ENCODE measurements at places on chromosomes 2 and 18.

- DNase-seq: no peak
These were observed 28.5 kb upstream of the EMILIN2 start for GRCh38 chr18:2818281-2818680.

- DNase-seq: no peak
These were observed 462.8 kb upstream of the MEX3C start for GRCh38 chr18:51660188-51660715.

GRCh38 chr2:240368781-240369331 lies 66.6 kb upstream of the GPC1 start:
- no peak for DNase-seq

DNA sequence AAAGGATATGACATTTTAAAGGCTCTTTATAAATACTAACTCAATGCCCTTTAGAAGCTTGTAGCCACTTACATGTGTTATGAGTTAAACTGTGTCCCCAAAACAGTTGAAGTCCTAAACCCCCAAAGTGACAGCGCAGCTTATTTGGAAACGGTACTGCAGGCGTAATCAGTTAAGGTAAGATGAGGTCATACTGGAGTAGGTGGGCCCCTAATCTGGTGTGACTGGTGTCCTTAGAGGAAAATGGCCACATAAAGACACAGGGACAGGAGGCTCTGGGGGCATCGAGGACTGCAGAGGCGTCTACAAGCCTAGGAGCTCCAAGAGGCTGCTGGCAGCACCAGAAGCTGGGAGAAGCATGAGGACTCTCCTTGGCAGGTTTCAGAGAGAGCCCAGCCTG lies 8.5 kb downstream of the TXNL4A start:
- DNase-seq: no peak

- no peak for DNase-seq
These were observed 219.9 kb downstream of the CDH20 start for GRCh38 chr18:61553045-61553659.

GRCh38 chr2:108260773-108261172 lies 21.0 kb downstream of the SULT1C3 start:
- DNase-seq: no peak

DNA sequence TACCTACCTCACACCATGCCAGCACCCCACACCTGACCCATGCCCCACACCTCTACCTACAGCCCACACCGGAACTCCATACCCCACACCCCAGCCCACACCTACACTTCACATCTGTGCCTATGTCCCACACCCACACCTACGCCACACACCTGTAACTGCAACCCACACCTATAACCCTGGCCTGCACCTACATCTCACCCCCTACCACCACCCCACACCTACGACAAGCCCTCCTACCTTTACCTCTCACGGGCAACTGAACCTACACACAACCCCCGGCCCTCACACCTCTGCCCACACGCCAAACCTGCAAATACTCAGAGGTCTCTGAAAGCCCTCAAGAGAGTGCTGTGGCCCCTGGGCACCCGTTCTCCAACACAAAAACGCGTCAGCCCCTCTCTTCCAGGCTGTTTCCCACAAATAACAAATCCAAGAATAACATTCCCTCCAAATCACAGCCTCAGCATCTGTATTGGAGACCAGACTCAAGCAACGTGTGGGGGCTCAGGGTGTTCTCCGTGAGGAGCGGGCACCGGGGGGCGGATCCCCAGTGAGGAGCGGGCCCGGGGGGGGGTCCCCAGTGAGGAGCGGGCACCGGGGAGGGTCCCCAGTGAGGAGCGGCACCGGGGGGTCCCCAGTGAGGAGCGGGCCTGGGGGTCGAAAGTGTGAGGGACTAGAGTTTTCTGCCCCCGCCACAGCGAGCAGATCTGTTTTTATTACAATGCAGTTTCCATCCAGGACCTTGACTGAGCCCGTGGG lies 33.4 kb downstream of the SLC66A2 start:
- DNase-seq: no peak

DNA sequence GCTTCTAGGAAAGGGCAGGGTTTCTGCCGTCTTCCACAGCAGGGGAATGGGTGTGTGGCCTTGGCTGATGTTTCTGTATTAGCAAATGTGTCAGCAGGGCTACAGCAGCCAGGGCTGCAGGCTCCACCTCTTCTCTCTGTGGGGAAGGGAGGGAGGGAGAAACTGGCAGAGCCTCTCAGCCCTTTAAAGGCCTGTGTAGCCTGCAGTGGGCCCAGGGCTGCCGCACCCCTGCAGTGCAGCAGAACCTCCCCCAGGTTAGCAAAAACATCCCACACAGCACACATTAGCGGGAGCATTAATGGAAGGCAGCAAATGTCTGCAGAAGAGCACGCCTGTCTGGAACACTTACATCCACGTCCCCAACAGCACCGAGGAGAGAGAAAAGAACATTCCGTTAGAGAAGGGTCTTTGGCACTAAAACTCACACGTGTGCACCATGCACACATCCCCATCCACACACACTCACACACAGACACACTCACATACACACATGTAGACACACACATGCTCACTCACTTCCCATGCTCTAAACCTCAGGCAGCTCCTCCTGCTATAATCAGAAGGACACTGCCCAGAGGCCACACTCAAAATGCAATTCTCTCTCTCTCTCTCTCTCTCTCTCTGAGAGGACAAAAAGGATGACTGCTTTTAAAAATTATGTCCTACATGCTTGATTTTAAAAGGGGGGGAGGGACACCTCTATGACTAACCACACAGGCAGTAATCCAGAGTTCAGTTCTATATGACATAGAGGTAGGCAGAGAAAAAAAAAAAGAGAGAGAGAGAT lies 24.1 kb downstream of the MRPL35 start:
- peak; percentile 84 for DNase-seq

GRCh38 chr2:28052691-28053090 lies 162.2 kb downstream of the BABAM2 start:
- DNase-seq: peak; percentile 51

DNA sequence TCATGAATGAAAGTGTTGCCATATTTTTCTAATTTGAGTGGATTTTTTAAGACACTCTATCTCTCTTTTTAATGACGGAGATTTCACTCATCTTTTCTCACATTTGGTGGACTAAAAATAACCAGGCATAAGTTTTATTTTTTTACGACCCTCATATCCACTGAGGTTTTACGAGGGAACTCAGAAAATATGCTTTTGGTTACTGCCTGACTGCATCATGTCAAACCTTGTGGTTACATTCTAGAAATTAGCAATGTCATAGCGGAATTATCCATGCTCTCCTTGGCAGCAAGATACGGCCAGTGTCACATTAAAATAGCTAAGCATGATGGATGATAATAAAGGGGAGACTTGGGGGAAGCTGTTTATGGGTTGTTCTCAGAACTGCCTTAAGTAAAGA lies 428.6 kb upstream of the FSHR start:
- no peak for DNase-seq

DNA sequence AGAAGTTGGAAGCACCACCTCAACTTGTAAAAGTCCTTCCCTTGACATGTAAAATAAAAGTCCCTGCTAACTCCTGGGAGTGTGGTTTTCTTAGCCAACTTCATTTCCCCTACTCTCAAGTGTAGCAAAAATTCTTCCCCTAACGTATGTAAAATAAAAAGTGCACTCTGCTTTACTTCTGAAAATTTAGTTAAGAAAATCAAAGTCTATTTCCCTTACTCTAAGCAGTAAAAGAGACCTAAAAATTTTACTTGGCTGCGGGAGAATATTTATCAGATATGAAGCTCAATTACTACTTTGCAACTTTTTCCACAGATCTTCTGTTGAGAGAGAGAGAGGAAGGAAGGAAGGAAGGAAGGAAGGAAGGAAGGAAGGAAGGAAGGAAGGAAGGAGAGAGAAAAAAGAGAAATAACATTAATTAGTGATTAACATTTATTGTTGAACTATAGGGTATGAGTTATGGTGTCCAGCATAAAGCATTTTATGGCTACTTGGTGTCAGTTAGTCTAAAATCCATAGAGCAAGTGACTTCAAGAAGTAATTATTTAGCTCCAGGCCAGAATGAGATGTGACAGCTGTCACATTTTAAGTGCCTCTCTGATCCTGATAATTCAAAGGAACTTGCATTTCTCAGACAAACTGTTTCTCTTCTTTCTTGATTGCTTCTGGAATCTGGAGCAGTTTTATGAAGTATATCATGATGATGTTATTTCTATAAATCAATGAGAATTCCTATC lies 210.3 kb downstream of the TMX3 start:
- DNase-seq: no peak

GRCh38 chr18:3383381-3383915 lies 66.5 kb upstream of the TGIF1 start:
- no peak for DNase-seq

DNA sequence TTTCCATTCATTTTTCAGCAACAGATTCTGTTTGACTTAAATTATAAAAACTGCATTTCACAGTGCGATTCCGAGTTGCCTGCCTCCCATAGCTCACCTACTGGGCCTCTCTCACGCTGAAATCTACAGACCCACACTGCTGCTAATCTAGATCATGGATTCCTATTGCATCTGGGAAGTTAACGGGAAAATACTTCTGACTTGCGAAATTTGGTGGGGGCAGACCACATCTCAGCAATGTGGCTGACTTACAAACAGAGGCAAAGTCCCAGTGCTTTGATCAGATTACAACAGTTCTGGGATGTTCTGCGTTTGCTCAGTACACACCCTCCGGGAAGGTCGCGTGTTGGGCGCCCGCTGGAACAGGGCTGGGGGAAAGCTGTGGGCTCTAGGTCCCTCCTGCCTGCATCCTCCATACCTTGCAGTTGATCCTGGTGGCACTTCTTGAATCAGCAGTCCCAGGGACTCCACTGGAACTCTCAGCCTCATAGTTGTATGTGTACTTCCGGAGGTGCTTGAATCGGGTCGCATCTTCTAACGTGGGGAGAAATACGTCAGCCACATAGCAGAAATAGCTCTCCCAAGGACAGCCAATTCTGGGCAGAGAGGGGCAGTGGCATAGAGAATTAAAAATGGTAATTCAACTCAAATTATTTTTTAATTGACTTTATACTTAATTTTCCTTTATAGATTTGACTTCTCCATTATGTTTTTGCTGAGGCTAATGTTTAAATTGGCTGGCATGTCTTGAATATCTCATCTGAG lies 1.7 kb downstream of the APOB start:
- no peak for DNase-seq
